Gastrocnemius medialis (tissue), 4 donors: ENCODE measurements at places on chromosomes 13 and 19. TPM values are rescaled to one million over a fixed set of nuclear protein-coding genes. Genes with fewer than 3 reads are reported as not detected.

DNA sequence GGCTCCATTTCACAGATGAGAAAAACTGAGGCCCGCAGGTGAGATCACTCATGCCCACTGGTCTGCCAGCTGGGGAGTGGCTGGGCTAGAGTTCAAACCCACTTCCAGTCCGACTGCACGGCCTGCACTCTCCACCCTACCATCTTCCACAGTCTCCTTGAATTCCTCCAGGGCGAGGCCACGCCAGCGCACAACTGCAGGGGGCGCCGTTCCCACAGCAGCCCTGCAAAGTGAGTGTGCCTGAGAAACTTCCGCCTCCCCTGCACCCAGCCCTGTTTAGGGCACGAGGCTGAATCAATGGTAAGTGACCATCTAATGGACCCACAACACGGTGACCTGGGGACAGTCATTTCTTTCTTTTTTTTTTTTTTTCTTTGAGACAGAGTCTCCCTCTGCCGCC lies 829 bp upstream of the ATCAY start:
- H3K4me1 ChIP-seq: no peaks in the 10 kb centered on the region
- no peaks in the 10 kb centered on the region for H3K36me3 ChIP-seq
- peaks cover 54% of the 10 kb centered on the region for H3K27me3 ChIP-seq
- no peak overlapping the region for H3K27ac ChIP-seq

DNA sequence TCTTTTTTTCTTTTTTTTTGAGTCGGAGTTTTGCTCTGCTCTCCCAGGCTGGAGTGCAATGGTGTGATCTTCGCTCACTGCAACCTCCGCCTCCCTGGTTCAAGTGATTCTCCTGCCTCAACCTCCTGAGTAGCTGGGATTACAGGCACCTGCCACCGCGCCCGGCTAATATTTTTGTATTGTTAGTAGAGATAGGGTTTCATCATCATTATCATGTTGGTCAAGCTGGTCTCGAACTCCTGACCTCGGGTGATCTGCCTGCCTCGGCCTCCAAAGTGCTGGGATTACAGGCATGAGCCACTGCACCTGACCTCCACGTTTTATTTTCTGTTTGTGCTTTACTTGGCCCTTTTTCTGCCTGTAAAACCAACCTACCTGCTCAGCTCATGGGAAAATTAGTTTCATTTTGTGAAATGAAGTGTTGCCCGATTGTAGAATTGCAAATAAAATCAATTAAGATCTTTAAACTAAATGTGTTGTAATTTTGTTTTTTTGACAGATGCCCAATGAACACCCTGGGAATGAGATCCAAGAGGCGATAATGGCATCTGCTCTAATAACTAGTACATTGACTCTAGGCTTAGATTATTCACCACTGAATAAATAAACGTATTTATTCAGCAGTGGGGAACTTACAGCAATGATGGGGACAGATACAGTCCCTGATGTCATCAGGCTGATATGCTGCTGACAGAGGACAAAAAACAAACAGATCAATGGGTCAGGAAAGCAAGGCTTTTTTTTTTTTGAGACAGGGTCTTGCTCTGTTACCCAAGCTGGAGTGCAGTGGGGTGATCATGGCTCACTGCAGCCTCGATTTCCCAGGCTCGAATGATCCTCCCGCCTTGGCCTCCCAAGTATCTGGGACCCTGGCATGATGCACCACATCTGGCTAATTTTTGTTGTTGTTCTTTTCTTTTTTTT lies 2.2 kb upstream of the RAB11B start:
- no peak overlapping the region for H3K27ac ChIP-seq
- no peak overlapping the region for H3K4me3 ChIP-seq
- peaks cover 34% of the 10 kb centered on the region for H3K4me1 ChIP-seq

- H3K4me1 ChIP-seq: no peaks in the 10 kb centered on the region
- DNase-seq: no peak
- no peak overlapping the region for H3K27ac ChIP-seq
- H3K36me3 ChIP-seq: no peaks in the 10 kb centered on the region
- no peak overlapping the region for H3K4me3 ChIP-seq
- H3K27me3 ChIP-seq: no peaks in the 10 kb centered on the region
These were observed 14.0 kb upstream of the TMEM255B start for GRCh38 chr13:113745059-113745458.

DNA sequence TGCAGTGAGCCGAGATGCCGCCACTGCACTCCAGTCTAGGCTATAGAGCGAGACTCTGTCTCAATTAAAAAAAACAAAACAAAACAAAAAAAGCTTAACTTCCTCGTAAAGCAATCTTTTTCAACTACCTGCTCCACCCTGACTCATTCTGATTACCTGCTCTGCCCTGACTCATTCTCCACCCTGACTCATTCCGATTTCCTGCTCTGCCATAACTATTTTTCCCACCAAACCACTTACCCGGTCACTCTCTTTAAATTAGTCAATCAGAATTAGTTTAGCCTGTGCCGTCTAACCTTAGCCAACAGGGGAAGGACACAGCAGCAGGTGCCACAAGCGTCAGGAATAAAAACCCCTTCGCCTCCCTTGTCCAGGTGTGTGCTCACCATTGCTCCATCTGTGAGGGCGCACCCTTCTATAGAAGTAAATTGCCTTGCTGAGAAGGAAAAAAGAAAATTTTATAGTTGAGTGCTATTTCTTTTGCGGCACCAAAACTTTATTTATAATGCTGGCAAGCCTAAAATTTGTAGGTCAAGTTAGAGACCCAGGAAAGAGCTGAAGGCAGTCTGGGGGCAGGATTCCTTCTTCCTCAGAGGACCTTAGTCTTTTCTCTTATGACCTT lies 1.7 kb upstream of the IFT88 start:
- peaks cover 9% of the 10 kb centered on the region for H3K4me1 ChIP-seq
- H3K27me3 ChIP-seq: no peaks in the 10 kb centered on the region
- H3K36me3 ChIP-seq: no peaks in the 10 kb centered on the region

DNA sequence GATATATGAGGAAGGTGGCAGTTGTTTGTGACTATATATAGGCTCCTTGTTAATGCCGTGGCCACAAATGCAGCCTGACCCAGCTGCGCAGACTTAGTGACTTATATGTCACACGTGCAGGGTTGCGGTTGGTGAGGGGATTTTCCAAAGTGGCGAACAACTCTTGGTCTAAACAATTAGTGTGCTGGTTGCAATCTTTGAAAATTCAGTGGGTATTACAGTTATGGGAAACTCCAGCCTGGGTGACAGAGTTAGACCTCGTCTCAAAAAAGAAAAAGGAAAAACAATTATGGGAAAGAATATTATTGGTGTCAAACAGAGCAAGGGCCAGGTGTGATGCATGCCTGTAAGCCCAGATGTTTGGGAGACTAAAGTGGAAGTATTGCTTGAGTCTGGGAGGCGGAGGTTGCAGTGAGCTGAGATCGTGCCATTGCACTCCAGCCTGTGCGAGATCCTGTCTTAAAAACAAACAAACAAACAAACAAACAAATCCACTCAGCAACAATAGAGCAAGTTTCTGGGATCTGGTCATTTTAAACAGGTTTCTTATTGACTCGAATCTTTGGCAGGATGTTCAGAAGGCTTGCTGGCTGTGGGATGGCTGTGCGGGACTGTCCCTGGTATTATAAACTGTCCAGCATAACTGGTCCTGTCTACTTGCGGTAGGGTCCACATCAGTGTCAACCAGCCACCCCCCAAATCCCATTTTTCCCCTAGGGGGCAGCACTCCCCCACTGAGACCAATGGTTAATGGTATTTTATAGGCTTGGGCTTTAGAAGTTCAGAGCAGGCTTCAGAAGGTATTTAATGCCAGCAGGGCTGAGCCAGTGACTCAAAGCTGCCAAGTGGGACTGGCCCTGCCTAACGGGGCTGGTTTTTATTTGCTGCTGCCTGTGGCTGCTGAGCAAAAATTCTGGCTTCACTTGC lies 15.4 kb downstream of the RELB start:
- no peak overlapping the region for H3K27ac ChIP-seq
- H3K4me3 ChIP-seq: no peak overlapping the region
- H3K4me1 ChIP-seq: no peaks in the 10 kb centered on the region
- no peaks in the 10 kb centered on the region for H3K27me3 ChIP-seq

DNA sequence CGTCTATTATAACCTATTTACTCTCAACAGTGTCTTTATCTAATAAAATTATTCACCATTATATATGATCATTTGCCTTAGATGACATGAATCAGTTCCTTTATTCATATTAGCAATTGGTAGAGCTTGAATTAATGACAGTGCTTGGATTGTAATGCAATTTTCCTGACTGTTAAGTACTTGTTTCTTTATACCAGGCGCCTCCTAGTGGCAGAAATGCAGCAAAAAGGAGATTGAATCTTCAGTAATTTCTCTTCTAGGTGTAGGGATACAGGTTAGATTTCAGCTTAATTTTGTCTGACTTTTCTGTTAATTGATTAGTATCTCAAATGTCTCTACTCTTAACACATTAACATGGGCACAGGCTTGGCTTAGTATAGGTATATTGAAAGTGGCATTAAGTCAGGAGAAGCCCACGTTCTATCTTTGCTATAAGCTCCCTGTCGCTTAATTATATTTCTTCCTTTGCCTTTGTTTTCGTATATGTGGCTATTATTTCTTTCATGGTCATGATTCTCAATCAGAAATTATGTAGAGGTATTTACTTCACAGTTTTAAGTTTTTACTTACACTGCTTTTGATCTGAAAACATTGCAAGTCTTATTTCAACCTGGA lies 9.1 kb upstream of the LHFPL6 start:
- H3K27me3 ChIP-seq: no peaks in the 10 kb centered on the region
- no peak overlapping the region for H3K27ac ChIP-seq
- H3K4me1 ChIP-seq: no peaks in the 10 kb centered on the region
- DNase-seq: peak; percentile 31
- no peak overlapping the region for H3K4me3 ChIP-seq

DNA sequence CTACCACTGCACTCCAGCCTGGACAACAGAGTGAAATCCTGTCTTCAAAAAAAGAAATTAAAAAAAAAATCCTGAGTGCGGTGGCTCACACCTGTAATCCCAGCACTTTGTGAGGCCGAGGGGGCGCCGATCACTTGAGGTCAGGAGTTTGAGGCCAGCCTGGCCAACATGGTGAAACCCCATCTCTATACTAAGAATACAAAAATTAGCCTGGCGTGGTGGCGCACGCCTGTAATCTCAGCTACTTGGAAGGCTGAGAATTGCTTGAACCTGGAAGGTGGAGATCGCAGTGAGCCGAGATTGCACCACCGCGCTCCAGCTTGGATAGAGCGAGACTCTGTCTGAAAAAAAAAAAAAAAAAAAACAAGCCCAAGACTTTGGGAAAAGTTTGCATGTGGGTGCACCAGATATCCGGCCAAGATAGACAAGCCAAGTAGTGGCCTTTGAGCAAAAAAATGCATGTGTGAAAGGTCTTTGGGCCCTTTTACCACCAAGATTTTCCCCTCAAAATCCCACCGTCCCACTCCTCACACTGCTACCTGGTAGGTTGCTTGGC lies 5.7 kb downstream of the DNAJB1 start:
- H3K4me3 ChIP-seq: no peak overlapping the region
- no peaks in the 10 kb centered on the region for H3K27me3 ChIP-seq
- H3K27ac ChIP-seq: no peak overlapping the region
- peaks cover 22% of the 10 kb centered on the region for H3K36me3 ChIP-seq
- no peak for DNase-seq
- peaks cover 34% of the 10 kb centered on the region for H3K4me1 ChIP-seq

DNA sequence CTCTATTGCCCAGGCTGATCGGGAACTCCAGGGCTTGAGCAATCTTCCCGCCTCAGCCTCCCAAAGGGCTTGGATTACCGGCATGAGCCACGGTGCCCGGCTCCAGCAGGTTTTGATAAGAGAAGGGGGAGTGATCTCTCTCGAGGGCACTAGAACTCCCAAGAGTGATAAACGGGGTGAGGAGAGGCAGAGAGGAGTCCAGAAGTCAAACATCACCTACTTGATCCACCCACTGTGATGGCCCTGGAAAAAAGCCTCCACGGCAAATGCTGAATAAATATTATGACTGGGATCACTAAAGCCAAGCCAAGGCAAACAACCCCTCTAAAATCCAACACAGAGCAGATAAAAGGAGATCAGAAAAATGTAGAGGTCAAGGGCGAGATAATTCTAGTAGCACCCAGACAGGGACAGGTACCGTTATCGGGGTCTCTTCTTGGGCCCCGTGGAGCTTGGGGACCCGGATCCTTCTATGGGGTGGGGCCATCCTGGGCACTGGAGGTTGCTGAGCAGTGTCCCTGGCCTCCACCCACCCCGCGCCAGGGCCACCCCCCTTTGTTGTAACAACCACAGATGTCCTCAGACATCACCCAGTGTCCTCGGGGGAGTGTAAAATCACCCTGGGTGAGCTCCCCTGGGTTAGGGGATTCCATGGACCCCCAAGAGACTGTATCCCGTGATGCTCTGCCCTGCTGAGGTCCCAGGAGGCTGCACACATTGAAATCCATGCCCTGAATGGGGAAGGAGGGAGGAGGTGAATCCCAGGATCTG lies 3.7 kb upstream of the CREB3L3 start:
- H3K27ac ChIP-seq: no peak overlapping the region
- no peak for DNase-seq
- H3K4me3 ChIP-seq: no peak overlapping the region
- peaks cover 12% of the 10 kb centered on the region for H3K27me3 ChIP-seq

DNA sequence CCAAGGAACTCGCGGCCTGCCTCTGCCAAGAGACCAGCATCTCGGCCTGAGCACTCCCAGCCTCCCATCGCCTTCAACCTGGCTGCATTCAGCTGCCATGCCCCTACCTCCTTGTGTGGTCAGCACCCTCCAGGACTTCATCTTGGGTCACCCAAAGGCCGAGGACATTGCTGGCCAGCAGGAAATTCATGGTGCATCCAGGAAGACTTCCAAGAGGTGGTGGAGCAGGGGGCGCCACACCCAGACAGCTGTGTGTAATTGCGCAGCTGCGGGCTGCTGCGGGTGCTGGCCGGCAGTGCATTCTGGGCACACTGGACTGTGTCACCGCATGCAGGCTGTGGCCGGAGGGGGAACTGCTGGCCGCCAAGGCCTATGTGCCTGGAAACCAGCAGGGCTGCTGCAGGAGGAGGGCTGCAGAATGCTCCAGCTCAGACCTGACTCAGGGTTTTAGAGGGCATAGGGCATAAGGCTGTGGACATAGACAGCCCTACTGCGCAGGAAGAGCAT lies 164.3 kb upstream of the TUBA3C start:
- no peaks in the 10 kb centered on the region for H3K4me1 ChIP-seq
- DNase-seq: no peak
- H3K27ac ChIP-seq: no peak overlapping the region
- no peak overlapping the region for H3K4me3 ChIP-seq

- H3K27me3 ChIP-seq: no peaks in the 10 kb centered on the region
- no peaks in the 10 kb centered on the region for H3K36me3 ChIP-seq
- no peaks in the 10 kb centered on the region for H3K4me1 ChIP-seq
- DNase-seq: no peak
- no peak overlapping the region for H3K27ac ChIP-seq
These were observed 533.7 kb downstream of the LIG4 start for GRCh38 chr13:107681600-107681999.

GRCh38 chr19:1685046-1685445 lies 32.6 kb upstream of the TCF3 start:
- H3K27me3 ChIP-seq: peaks cover 42% of the 10 kb centered on the region
- no peak overlapping the region for H3K4me3 ChIP-seq
- no peaks in the 10 kb centered on the region for H3K4me1 ChIP-seq

GRCh38 chr19:41430922-41431321 lies 3.7 kb upstream of the B3GNT8 start:
- H3K27me3 ChIP-seq: no peaks in the 10 kb centered on the region
- peak overlapping the region; percentile 74 for H3K27ac ChIP-seq
- peaks cover 17% of the 10 kb centered on the region for H3K36me3 ChIP-seq
- H3K4me1 ChIP-seq: peaks cover 38% of the 10 kb centered on the region

NLRP11 gene
- total RNA-seq: not detected

PRRG2 gene
- 3.8 TPM for total RNA-seq

MYO16 gene
- not detected for total RNA-seq

PDE4C gene
- total RNA-seq: 2.6 TPM

GPR108 gene
- 27.0 TPM for total RNA-seq

ONECUT3 gene
- not detected for total RNA-seq

OR7C1 gene
- 0.05 TPM for total RNA-seq

NUP62 gene
- 32.8 TPM for total RNA-seq

PSG11 gene
- not detected for total RNA-seq

KASH5 gene
- not detected for total RNA-seq
